ENCODE measurements at places on chromosomes 6 and 20.

DNA sequence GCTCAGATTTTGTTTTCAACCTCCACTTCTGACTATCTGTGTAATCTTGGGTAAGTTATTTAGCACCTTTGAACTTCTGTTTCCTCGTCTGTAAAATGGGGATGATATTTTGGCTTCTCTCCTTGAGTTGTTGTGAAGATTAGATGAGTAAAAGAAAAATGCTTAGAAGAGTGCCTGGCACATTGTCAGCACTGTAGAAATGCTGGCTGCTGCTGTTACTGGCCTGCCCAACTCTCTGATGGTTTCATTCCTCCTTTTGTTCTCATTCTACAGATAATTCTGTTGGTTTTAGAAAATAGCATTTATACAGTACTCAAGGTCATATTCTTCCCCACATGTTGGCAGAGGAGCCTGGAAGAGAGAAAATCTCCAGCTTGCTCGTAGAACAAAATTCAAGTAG is 547.2 kb upstream of the JAG1 start:
- H3K27me3 ChIP-seq = no peaks in the 10 kb centered on the region
- no peak overlapping the region for H3K27ac ChIP-seq
- ATAC-seq = no peak
- no peaks in the 10 kb centered on the region for H3K4me1 ChIP-seq
- no peaks in the 10 kb centered on the region for H3K36me3 ChIP-seq
- no peak overlapping the region for H3K4me3 ChIP-seq

DNA sequence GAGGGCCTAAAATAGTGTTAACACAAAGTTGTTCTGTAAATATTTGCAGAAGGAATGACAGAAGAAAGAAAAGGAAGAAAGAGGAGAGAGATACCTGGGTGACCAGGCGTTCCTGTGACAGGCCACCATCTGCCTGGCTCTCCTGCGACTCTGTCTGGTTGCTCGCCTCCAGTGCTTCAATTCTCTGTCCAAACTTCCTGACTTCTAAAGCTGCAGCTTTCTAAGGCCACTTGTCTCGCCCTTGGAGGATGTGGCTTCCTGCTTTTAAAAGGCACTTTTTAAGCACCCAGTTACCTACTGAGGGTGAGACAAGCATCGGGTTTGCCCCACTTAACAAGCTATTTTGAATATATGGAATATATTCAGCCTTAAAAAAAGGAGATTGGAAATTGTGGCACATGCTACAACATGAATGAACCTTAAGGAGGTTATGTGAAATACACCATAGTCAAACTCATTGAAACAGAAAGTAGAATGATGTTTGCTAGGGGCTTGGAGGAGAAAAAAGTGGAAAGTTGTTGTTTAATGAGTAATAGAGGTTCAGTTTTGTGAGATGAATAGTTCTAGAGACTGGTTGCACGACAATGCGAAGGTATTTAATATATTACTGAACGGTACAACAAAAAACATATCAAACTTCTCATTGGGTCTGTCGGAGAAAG is 32.8 kb downstream of the VIP start:
- ATAC-seq = no peak
- no peaks in the 10 kb centered on the region for H3K4me1 ChIP-seq
- H3K27ac ChIP-seq = no peak overlapping the region
- no peak overlapping the region for H3K4me3 ChIP-seq
- no peaks in the 10 kb centered on the region for H3K36me3 ChIP-seq
- no peaks in the 10 kb centered on the region for H3K27me3 ChIP-seq

DNA sequence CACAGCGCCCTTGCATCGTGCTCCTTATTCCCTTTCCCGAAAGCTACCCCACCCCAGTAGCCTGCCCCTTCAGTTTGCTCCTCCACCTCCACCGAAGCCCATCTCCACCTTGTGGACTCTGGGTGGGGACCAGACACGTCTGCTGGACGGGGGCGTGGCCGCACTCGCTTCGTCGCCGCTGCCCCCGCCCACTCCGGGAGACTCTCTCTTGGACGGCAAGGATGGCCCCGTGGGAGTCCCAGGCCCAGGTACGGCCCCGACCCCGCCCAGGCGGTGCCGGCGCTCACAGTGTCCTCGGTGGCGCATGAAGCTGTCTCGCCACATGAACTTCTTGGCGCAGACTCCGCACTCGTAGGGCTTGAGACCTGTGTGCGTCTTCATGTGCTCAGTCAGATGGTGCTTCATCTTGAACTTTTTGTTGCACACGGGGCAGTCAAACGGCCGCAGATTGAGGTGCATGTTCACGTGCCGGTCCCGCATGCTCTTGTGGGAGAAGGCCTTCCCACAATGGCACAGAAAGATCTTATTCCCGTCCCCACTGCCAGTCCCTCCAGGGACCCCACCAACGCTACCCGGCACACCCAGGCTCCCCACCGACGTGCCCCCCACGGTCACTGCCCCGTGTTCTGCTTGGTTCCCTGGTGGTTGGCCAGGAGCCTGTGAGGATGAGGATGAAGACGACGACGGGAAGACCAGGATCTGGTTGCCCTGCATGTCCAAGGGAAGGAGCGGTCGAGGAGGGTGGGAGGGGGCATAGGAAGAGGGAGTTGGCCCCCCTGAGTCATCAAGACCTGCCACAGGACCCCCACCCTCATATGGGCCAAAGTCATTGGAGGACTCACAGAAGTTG is 1.3 kb upstream of the TAPBP start:
- peaks cover 58% of the 10 kb centered on the region for H3K36me3 ChIP-seq
- peak; percentile 0 for ATAC-seq
- peak overlapping the region; percentile 97 for H3K27ac ChIP-seq
- H3K27me3 ChIP-seq = no peaks in the 10 kb centered on the region
- H3K4me1 ChIP-seq = peaks cover 83% of the 10 kb centered on the region

- H3K27ac ChIP-seq = no peak overlapping the region
- ATAC-seq = no peak
- no peaks in the 10 kb centered on the region for H3K27me3 ChIP-seq
- H3K4me1 ChIP-seq = peaks cover 5% of the 10 kb centered on the region
Observed at GRCh38 chr6:22067671-22068070, 229.2 kb downstream of the PRL start.

- H3K4me1 ChIP-seq = peaks cover 24% of the 10 kb centered on the region
- peaks cover 29% of the 10 kb centered on the region for H3K36me3 ChIP-seq
- no peak for ATAC-seq
- H3K4me3 ChIP-seq = no peak overlapping the region
- no peak overlapping the region for H3K27ac ChIP-seq
Observed at GRCh38 chr6:144384427-144384826, 99.3 kb downstream of the UTRN start.

DNA sequence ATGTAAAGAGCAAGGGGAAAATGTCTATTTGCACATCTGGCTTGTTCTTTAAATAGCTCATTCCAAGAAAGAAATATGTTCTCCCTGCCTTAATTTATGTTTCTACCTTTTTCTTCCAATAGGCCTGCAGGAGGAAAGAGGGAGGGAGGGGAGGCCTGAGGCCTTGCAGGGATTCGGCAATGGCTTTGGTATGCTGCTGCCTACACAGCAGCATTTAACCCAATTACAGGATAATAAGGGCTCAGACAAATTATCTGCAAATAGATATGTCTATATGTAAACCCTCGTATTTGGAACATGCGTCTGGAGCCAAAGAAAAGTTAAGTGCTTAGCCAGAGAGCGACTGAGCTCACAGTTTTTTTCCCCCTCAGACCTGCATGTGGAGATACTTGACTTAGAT is 277.2 kb downstream of the CDC5L start:
- H3K36me3 ChIP-seq = no peaks in the 10 kb centered on the region
- H3K27ac ChIP-seq = no peak overlapping the region
- peaks cover 17% of the 10 kb centered on the region for H3K4me1 ChIP-seq
- no peak overlapping the region for H3K4me3 ChIP-seq
- H3K27me3 ChIP-seq = peaks cover 32% of the 10 kb centered on the region

DNA sequence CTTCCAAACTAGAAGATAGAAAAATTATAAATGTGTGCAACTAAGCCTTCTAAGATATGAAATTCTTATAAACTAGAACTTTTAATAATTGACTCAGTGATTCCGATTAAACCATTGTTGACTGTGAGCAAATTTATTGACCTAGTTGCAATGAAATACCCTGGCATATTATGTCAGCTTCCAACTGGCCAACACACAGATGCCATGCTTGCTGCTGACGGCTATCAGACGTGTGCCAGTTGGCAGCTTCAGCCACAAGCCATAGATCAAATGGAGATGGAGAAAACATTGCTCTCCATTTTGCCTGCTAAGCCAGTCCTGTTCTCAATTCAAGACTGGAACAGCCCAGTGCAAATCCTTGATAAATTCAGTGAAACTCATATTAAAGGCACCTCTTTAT is 101.7 kb upstream of the HDGFL1 start:
- no peak overlapping the region for H3K27ac ChIP-seq
- no peak overlapping the region for H3K4me3 ChIP-seq
- no peak for ATAC-seq
- no peaks in the 10 kb centered on the region for H3K36me3 ChIP-seq
- no peaks in the 10 kb centered on the region for H3K27me3 ChIP-seq

DNA sequence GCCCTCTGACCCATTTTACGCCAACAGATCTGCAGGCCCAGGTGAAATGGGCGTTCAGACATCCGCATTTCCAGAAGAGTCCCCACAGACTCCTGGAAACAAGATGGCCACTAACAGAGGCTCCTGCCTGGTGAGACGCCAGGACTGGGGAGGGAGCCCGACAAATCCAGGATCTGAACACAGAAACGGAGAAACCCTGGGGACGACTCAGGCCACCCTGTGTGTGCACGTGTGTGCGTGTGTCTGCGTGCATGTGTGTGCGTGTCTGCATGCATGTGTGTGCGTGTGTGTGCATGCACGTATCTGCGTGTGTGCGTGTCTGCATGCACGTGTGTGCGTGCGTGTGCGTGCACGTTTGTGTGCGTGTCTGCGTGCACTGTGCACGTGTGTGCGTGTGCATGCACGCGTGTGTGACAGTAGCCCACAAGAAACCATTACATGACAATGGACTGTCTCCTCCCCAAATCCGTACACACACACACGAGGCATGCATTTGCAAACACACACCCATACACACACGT is 24.9 kb downstream of the CHRNA4 start:
- no peak overlapping the region for H3K4me3 ChIP-seq
- H3K36me3 ChIP-seq = peaks cover 8% of the 10 kb centered on the region
- H3K27me3 ChIP-seq = peaks cover 36% of the 10 kb centered on the region
- no peak for ATAC-seq
- H3K27ac ChIP-seq = no peak overlapping the region

GRCh38 chr20:37596890-37597536 is 69.3 kb upstream of the BLCAP start:
- peak; percentile 58 for ATAC-seq
- no peak overlapping the region for H3K4me3 ChIP-seq
- peaks cover 74% of the 10 kb centered on the region for H3K27me3 ChIP-seq
- no peaks in the 10 kb centered on the region for H3K36me3 ChIP-seq
- H3K4me1 ChIP-seq = no peaks in the 10 kb centered on the region

- no peaks in the 10 kb centered on the region for H3K4me1 ChIP-seq
- no peak overlapping the region for H3K4me3 ChIP-seq
- no peak overlapping the region for H3K27ac ChIP-seq
- ATAC-seq = no peak
- H3K27me3 ChIP-seq = no peaks in the 10 kb centered on the region
Observed at GRCh38 chr6:128870746-128871145, 12.2 kb upstream of the LAMA2 start.

- ATAC-seq = no peak
- no peaks in the 10 kb centered on the region for H3K4me1 ChIP-seq
- H3K27ac ChIP-seq = no peak overlapping the region
- peaks cover 20% of the 10 kb centered on the region for H3K27me3 ChIP-seq
- H3K4me3 ChIP-seq = no peak overlapping the region
- H3K36me3 ChIP-seq = no peaks in the 10 kb centered on the region
Observed at GRCh38 chr6:75149696-75150095, 56.2 kb downstream of the COL12A1 start.

DNA sequence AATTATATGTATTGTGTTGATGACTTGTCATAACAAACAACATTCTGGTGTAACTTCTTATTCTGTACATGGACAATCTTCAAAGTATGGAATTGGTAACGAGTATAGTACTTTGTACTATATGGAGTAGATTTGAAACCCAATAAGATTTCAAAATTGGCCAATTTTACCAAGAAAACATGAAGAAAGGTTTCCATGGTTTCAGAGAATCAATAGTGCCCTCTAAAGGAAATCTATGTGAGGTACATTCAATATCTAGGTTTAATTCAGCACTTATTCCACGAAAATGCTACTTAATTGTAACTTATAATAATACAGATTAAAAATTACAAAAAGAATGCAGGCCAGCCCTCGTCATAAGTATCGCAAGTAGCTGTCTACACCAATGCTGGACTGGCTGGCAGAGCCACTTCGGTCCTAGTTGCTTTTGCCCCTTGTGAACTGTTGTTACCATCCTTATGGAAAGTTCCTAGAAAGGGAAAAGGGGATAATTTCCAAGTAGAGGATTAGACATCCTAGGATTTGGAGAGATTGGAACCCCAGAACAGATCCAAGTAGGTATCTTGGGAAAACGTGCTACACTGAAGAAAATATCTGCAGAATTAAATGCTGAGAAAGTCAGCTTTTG is 70.9 kb downstream of the LCA5 start:
- no peaks in the 10 kb centered on the region for H3K4me1 ChIP-seq
- no peak overlapping the region for H3K27ac ChIP-seq
- no peaks in the 10 kb centered on the region for H3K36me3 ChIP-seq
- ATAC-seq = no peak
- H3K4me3 ChIP-seq = no peak overlapping the region
- H3K27me3 ChIP-seq = no peaks in the 10 kb centered on the region

GRCh38 chr6:98980819-98981218 is 33.1 kb upstream of the FBXL4 start:
- ATAC-seq = peak; percentile 43
- H3K27me3 ChIP-seq = peaks cover 7% of the 10 kb centered on the region
- H3K27ac ChIP-seq = no peak overlapping the region
- no peaks in the 10 kb centered on the region for H3K36me3 ChIP-seq
- H3K4me3 ChIP-seq = no peak overlapping the region

- peaks cover 34% of the 10 kb centered on the region for H3K27me3 ChIP-seq
- peaks cover 7% of the 10 kb centered on the region for H3K4me1 ChIP-seq
- H3K27ac ChIP-seq = no peak overlapping the region
- H3K4me3 ChIP-seq = no peak overlapping the region
Observed at GRCh38 chr6:148218542-148219258, 123.9 kb upstream of the SASH1 start.

DNA sequence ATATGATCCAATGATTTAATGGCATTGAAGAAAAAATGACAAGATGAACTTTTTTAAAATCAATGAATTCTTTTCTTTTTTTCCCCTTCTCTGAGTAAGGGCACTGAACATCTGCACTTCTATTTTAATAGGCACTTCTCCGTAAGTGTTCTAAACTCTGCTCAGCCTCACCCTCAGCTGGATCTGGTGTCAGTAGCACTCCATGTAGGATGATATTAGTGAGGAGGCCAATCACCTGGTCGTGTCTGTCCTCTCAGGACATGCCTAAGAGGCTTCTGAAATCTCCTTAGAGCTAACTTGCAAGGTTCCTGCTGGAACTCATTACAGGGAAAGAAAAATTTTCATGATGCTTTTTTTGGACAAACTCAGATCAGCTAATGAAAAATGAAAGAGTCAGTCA is 148.6 kb upstream of the MLIP start:
- no peaks in the 10 kb centered on the region for H3K4me1 ChIP-seq
- no peak overlapping the region for H3K4me3 ChIP-seq
- no peak for ATAC-seq
- no peak overlapping the region for H3K27ac ChIP-seq

- no peak overlapping the region for H3K4me3 ChIP-seq
- H3K27ac ChIP-seq = no peak overlapping the region
- ATAC-seq = no peak
- H3K4me1 ChIP-seq = no peaks in the 10 kb centered on the region
- no peaks in the 10 kb centered on the region for H3K36me3 ChIP-seq
Observed at GRCh38 chr20:21028921-21029320, 77.2 kb downstream of the LINC00237 start.
